HFFc6 (cell line): ENCODE measurements at places on chromosomes 11 and 22. TPM values are rescaled to one million over a fixed set of nuclear protein-coding genes. Genes with fewer than 3 reads are reported as not detected.

The RAB39A gene
- total RNA-seq = not detected in 3 replicates

GRCh38 chr22:36385491-36386350 lies 2.0 kb downstream of the MYH9 start:
- peak; percentile 70 for DNase-seq

The TNNI2 gene
- not detected in 3 replicates for total RNA-seq

DNA sequence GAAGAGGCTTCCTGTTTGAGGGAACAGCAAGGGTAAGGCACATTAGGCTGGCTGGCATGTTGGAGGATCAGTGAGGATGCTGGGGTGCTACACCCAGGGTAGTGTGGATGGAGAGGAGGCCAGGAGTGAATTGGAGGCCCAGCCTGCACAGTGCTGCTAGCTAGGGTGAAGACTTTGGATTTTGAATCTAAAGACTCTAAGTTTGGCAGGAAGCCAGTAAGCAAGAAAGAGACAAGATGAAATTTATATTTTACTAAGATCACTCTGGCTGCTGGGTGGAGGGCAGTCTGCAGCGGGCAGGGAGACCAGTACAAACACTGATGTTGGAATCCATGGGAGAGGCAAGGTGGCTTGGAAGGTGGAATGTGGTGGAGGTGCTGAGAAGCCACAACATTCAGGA lies 43.6 kb downstream of the TSPAN18 start:
- DNase-seq = no peak

The MPST gene
- 26.4 and 27.8 TPM in 2 replicates for total RNA-seq

The SMIM38 gene
- not detected in 3 replicates for total RNA-seq

GRCh38 chr22:44885806-44886360 lies 123.9 kb downstream of the PHF21B start:
- no peak for DNase-seq

DNA sequence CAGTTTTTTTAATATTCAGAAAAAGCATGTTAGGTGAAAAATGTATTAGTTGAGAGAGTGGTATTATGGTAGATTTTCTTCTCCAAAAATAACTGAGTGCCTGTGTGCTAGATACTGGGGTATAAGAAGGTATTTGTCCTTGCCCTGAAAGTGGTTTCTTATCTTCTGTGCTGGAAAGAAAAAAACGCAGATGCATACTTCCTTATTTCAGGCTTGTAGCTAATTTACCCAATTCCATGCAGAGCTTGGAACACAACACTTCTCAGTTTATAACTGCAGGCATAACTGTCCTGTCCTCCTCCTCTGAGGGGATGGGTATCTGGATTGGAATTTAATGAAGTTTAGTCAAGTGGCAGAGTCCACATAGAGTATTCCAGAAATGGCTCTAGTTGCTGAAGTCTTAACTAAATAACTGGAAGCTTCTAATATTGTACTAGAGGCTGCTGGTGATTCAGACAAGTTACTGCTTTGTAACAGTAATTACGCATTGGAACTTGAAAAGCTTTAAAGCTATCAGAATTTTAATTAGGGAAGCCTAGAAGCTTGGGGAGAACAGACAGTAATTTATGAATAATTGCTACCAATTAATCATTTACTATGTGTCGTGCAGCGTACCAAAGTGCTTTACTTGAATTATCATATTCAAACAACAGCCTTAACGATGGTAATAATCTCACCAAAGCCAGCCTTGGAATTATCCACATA lies 12.7 kb upstream of the C11orf91 start:
- no peak for DNase-seq

- DNase-seq = no peak
These were observed 3.8 kb downstream of the IFITM5 start for GRCh38 chr11:295351-296170.

The SAA4 gene
- not detected in 3 replicates for total RNA-seq

The VSIG10L2 gene
- not detected in 3 replicates for total RNA-seq

The KRTAP5-3 gene
- total RNA-seq = not detected in 3 replicates

DNA sequence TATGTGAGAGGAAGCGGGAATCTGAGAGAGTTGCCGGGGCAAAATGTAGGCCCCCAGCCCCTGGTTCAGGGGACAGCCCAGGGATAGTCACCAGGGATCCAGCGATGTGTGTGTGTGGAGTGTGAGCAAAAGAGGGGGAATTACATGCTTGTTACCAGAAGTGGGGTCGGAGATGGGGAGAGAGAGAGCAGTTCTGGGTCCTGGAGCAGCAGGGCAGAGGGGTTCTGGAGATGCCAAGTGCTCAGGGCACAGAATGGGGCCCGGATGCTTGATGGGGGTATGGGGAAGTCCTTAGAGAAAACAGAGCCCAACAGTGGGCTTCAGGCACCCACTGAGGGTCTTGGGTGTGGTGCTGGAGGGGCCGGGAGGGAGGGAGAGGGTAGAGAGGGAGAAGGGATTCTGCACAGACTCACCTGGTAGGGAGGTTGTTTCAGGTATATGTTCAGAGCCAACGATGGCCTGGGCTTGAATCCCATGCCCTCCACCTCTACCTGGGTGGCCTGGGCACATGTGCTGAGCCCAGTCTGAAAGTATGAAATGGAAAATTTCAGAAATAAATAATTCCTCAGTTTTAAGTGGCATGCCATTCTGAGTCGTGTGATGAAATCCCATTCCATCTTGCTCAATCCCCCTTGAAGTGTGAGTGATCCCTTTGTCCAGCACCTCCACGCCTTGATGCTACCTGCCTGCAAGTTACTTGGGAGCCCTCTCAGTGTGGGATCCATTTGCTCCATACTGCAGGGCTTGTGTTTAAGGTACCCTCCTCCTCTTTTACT lies 12.4 kb downstream of the SMIM38 start:
- DNase-seq = no peak

DNA sequence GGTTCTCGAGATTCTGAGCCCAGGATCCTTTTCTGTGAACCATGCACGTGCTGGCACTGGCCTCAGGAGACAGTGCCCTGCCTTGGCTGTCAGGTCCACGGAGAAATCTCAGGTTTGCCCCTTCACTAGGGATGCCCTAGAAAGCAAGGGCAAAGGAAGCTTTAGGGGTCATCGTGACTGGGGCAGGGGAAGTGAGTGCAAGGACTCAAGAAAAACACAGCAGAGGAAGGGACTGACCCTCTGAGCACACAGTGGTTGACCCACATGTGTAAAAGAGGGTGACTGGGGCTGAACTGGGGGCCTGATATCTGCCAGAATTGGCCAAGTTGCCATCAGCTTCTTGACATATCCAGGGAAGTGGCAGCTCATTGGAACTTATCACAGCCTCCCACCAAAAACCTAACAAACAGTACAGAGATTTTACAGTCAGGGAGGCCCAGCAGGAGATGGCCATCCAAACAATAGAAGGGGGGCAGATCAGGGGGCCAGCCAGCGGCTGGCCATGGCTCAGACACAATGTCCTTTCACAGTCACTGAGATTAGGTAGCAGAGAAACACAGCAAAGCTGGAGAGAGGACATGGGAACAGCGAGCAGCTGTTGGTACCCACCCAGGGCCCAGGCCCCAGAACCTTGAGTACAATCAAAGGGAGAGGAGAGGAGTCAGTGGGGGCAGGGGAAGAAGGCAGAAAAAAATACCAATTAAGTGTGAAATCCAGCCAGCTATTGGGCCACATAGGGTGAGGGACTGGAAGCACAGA lies 4.4 kb downstream of the TMEM121B start:
- DNase-seq = no peak

- DNase-seq = no peak
These were observed 33.6 kb downstream of the GALNT18 start for GRCh38 chr11:11588243-11588642.

DNA sequence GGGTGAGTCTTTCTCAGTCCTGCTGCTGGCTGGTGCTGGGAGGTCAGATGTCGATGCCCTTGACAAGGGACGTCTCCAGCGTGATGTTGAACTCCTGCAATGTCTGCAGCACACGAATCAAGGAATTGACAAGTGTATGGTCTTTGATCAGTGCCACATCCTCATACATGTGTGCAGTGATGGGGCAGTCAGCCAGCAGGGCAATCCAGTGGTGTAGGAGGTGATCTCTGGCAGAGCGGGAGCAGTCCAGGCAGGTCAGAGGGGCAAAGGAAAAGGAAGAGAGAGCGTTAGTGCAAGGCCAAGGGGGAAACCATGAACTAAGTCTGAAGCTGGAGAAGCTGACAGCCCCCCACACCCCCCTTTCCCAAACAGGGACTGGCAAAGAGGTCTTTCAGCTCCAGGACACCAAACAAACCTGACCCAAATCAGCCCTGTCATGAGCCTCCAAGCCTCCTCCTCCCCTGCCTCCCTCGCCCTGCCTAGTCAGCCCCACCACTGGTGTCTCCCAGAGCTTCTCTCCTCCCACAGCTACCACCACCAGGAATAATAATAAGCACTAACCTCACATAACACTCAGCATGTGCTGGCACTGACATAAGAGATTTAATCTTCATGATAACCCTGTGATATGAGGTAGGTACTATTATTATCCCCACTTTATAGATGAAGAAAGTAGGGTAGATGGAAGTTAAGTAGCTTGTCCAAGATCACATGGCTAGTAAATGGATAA lies 48.4 kb upstream of the SCUBE2 start:
- DNase-seq = no peak

DNA sequence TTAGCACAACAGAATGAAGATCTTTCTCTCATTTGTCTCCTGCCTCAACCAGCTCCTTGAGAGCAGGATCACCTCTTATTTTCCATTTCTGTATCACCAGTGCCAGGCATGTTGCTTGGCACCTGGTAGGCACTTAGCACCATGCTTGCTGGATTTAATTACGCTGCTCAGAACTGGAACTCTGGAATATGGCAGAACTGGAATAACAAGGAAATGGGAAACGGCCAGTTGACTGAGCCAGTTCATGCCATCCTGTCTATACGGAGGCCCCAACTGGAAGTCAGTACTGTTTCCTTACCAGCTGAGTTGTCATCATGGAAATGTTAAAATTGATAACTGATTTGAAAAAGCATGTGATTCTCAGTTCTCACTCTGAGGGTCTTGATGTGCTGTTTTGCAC lies 69.5 kb upstream of the YWHAH start:
- no peak for DNase-seq

- DNase-seq = no peak
These were observed 1465.0 kb downstream of the TBC1D22A start for GRCh38 chr22:48227341-48228018.

The MMP27 gene
- not detected in 2 replicates for total RNA-seq

- no peak for DNase-seq
These were observed 8.3 kb downstream of the SRSF8 start for GRCh38 chr11:95074792-95075563.
